ENCODE measurements at places on chromosomes 7 and 10.

- no peak for DNase-seq
Observed at GRCh38 chr7:137976232-137976631, 25.7 kb downstream of the CREB3L2 start.

GRCh38 chr7:36752026-36752711, 27.9 kb upstream of the AOAH start:
- no peak for DNase-seq

DNA sequence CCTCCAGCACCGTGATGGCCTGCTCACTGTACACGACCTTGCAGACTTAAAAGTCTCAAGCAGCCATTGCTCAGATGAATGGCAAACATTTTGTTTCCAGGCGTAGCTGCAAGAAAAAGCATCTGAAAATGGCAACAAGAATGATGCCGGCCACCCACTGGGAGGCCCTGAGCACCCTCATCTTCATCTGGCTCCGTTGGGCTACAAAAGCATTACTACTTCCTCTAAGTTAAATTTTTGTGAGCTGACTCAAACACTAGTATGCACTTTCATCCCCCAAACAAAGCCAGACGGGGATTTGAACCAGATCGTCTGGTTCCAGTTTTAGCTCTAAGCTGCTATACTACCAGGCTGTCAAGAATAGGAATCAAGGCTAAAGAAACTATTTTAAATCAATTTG, 116.6 kb upstream of the CDK1 start:
- no peak for DNase-seq

DNA sequence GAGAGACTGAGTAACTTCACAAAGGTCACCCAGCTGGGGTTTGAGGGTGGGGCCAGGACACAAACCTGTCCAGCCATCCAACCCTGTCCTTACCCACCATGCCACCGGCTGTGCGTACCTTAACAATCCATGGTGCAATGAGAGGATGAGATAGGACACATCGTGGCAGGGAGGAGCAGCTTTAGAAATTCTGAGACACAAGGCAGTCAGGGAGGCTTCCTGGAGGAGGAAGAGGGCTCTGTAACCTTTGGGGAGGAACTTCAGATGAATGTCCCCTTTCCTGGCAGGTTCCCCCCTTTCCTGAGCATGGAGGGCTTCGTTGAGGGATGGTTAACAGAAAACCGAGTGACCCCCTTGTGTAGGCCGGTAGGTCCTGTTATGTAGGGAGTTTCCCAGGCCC, 35.6 kb upstream of the SLC29A3 start:
- no peak for DNase-seq

- no peak for DNase-seq
Observed at GRCh38 chr7:11754123-11754522, 77.9 kb downstream of the THSD7A start.

GRCh38 chr7:73850781-73851207, 8.5 kb upstream of the METTL27 start:
- no peak for DNase-seq

- no peak for DNase-seq
Observed at GRCh38 chr10:24622781-24623301, 100.8 kb downstream of the ARHGAP21 start.

DNA sequence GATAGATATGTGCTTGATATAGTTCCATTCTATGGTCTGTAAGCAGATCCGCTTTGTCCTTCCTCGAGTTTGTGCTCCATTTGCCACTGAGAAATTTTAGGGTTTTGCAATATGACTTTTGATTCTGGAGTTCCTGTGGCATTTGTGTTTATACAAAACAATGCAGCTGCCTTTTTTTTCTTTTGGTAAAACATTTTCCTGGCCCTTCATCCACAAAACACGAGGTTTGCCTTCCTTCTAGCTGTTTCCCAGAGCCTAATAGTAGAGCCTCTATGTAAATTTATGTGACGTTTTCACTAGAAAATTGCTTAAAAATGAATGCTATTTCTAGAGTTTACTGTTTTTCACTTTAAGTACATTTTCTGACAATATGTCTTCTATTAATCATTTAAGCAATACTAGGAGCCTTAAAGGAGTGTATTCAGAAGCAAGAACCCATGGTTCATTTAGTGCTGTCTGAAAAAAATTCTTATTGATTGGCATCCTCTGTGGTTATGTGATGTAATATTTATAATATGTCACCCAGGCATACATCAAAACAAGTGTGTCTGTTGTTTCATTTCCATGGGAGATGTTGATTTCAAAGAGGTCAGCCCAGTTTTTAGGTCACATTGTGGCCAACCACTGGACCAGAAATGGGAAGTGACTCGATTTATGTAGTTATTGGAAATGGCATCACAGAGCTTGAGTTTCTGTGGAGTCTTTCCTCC, 618.3 kb downstream of the LRMDA start:
- no peak for DNase-seq

DNA sequence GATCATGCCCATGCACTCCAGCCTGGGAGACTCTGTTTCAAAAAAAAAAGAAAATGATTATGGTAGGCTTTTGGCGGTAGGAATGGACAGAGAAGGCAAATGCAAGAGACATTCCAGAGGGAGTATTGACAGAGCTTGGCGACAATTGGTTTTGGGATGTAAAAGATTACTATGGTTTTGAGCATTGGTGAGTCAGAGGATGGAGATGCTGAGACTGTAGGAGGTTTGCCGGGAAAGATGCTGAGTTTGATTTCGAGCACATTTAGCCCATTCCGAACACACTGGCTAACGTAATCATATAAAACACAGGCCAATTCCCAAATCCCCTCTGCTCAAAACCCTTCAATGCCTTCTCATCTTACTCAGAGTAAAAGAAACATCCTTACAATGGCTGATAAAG, 161.6 kb upstream of the MKLN1 start:
- DNase-seq: no peak

DNA sequence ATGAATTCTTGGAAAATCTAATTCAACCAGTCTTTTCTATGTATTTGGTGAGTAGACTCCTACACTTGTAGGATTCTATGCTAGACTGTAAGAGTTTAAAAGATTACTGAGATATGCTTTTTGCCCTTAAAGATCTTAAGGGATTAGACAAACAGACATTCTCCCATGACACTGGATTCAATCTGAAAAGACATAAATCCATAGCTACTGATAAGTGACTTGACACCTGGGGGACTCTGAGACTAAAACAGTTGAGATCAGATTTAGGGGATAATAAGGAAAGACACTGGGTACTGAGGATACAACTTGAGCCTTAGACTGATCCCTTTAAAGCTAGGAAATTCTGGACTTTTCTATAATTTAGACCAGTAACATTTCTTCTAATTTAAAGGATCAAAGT, 1233.4 kb downstream of the XPNPEP1 start:
- DNase-seq: no peak

DNA sequence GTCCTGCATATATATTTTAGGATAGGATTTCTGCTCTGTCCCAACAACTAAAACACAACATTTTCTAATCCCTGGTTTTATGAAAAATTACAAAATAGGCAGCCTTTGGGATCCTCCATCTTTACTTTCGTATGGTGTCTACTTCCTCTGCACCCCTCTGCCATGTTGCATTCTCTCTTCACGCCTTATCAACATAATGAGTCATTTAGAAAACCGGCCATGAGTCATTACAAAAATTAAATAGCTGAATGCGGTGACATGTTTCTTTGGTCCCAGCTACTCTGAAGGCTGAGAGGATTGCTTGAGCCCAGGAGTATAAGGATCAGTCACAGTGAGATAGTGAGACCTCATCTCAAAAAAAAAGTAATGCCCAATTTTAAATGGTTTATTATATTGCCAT, 148.1 kb upstream of the CELF2 start:
- no peak for DNase-seq

GRCh38 chr7:52473756-52474155, 561.7 kb upstream of the POM121L12 start:
- DNase-seq: no peak

DNA sequence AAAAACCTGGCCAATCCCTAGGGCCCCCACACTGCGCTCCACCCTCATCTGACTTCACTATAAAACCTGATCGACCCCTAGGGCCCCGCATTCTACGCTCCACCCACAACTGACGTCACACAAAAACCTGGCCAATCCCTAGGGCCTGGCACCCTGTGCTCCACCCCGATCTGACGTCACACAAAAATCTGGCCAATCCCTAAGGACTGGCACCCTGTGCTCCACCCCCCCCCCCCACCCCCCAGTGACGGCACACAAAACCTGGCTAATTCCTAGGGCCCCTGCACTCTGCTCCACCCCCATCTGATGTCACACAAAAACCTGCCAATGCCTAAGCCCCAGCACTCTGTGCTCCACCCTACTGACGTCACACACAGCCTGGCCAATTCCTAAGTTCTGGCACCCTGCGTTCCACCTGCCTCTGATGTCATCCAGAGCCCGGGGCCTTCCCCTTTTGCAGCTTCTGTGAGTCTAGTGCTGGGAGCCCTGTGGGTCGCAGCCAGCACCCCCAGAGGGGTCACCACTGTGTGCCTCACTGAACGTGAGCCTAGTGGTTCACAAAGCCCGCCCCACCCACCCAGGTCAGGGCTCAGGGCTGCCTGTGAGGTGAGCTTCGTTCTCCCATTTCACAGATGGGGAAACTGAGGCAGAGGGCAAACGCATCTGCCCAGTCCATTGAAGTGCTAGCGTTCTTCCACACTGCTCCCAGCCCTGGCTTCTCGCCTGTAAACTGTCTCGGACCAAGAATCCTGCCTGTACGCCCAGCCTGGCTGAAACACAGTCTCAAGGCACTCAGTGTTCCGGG, 40.6 kb downstream of the MICALL2 start:
- DNase-seq: no peak

GRCh38 chr7:81871606-81872265, 101.9 kb upstream of the HGF start:
- DNase-seq: no peak

DNA sequence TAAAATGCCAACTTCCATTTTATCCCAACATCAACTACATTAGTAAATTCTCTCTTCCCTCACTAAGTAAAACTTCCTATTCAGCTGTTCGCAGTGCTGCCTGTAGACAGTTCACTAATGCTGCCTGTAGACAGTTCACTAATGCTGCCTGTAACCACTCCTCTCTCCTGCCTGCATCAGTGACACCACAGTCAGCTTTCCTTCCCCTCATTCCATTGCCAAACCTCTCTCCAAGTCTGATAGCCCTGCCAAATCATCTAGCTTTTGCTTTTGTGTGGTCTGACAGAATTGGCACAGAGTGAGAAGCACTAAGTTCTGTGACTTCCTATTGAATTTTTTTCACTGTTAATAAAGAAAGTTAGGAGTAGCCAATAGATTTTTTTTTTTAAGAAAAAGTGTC, 43.0 kb upstream of the MACC1 start:
- DNase-seq: no peak

GRCh38 chr10:52879091-52879807, 106.7 kb upstream of the MBL2 start:
- no peak for DNase-seq

GRCh38 chr10:14502431-14502830, 171.7 kb upstream of the FRMD4A start:
- DNase-seq: no peak

- no peak for DNase-seq
Observed at GRCh38 chr7:74362266-74362665, 73.1 kb downstream of the CLIP2 start.

- DNase-seq: peak; percentile 66
Observed at GRCh38 chr7:50335795-50336754, 31.6 kb downstream of the IKZF1 start.

DNA sequence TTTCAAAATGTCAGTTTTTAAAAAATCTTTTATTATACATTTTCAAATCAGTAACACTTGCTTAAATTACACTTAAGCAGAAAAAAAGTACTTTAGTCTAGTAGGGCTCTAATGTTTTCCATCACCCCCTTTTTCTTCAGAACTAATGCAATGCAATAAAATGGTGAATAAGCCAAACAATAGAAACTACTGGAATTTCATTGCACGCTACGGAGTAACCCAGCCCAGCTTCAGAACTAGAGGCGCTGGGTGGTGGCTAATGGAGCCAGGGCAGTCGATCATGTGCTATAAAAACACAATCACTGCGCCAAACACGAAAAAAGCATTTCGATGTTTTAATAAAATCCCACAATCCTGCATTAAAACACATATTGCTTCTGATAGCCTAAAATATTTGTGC, 59.9 kb upstream of the ODAD2 start:
- DNase-seq: no peak

GRCh38 chr10:91571671-91572070, 61.2 kb downstream of the PPP1R3C start:
- DNase-seq: no peak

DNA sequence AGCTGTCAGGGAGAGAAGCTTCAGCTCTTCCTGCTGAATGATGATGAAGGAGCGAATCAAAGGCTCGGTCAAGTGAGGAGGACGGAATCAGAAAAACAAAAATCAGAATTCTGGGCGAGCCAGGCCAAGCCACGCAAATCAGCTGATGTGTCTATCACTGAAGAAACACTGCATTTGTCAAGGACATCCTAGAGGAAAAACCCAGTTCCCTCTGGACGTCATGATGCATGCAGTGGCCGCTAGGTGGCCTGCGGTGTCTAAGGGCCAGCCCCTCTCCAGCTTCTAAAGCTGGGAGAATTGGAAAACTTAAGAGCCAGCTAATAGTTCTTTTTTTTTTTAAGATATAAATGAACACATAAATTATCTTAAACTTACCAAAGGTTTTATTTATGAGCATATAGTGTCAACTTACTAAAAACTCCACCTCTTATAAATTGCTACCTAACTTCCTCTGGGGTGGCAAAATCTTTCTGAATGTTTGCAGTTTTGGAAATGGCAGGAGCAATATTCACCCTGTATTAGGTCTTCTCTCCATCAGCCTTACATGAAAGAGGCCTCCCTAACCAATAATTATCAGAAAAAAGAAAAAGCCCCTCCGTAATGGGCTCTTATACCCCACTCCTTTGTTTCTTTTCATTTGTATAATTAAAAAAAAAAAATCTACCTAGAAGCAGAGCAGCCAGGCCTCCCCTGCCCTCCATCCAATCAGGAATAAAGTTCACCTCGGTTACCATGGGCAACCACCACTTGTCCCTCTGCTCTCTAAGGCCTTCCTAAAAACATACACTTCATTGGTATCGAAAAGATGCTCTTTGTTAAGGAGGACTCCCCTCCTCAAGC, 186.8 kb downstream of the USP6NL start:
- no peak for DNase-seq

DNA sequence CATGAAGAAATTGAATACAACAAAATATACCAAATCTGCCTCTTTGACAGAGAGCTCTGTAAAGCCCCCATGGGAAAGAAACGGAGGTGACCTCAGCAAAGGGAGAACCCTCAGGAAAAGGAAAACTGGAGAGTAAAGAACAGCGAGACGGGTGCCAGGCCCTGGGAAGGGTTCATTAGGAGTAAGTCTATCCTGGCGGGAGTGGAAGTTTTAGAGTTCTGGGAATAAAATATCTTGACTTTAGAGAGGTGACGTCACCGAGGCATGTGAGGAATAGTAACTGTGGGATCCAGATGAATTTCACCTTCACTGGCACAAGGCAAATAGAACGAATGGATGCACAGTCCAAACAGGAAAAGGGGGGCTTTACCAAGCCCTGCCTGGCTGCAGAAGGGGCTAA, 362.8 kb upstream of the IGFBP3 start:
- DNase-seq: no peak

GRCh38 chr10:13743101-13743693, 156.4 kb downstream of the PRPF18 start:
- DNase-seq: no peak
